ENCODE measurements at places on chromosomes 6 and 20.

GRCh38 chr20:16350465-16350864, 222.8 kb downstream of the KIF16B start:
- DNase-seq: no peak

GRCh38 chr6:18122128-18123093, at the start of gene NHLRC1:
NHLRC1 (minus strand) TSS chr6:18122677; CDS start chr6:18122606, 71 bp downstream.
- DNase-seq: peak; percentile 86

DNA sequence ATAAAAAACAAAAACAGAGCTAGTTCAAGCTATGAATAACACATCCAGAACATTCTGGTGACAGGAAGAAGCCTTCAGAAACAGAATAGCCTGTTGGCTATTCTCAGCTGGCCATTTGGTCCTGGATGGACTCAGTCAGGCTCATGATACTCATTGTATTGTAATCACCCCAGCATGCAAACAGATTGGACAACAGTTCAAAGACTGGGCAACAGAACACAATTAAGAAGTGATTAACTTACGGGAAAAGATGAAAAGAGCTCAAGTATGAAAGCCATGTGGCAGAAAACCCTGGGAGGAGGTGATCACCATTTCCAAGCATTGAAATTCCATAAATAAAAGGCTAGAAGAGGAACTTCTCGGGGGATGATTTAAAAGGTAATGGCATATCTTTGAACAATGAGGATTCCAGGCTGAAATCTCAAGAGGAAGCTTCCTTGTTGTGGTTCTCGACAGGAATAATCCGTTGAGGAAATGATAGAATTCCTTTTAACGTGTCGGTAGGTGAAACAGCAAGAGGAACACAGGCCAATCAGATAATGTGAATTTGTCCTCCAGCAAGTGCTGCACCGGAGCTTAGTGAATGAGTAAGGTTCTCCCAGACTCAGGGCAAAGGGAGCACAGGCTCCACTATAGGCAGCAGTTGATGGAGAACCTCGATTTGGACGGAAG, 172.4 kb downstream of the BCAS1 start:
- DNase-seq: no peak

DNA sequence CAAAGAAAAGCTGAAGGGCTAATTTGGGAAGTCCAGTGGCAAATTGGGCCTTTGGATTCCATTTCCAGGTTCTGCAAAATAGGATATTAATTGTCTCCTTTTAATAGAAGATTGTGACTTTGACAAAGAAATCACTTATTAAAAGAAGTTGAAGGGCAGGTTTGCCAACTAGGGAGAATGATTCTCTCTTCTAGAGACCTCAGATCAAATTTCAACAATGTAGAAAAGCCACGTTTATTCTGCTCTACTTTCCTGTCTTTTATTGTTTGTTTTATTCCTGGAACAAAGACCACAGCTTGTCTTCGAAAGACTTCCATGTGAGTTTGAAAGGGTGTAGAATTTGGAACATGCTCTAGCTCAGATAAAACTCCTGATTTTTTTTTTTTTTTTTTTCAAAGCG, 65.5 kb upstream of the PRL start:
- DNase-seq: peak; percentile 31

GRCh38 chr6:116217069-116217468, 36.8 kb downstream of the TSPYL4 start:
- no peak for DNase-seq

DNA sequence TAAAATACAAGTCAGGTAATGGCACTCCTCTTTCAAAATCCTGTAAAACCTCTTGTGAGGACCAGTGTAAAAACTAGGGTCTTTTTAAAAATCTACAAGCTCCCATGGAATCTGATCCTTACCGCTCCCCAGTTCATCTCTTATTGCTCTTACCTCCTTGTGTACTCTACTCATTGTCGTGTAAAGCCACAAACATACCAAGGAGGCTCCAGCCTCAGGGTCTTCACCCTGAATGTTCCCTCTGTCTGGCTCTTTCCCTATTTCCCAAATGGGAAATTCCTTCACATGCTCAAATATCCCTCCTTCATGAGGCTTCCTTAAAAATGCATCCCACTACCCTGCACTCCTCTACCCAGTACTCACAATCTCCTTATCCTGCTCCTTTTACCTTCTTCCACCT, 67.1 kb downstream of the TASP1 start:
- DNase-seq: no peak

All from renal pelvis (tissue), 12 donors.